ENCODE measurements at places on chromosomes 5 and 9.

- no peak for DNase-seq
Observed at GRCh38 chr9:125815568-125815967, 68.4 kb downstream of the PBX3 start.

DNA sequence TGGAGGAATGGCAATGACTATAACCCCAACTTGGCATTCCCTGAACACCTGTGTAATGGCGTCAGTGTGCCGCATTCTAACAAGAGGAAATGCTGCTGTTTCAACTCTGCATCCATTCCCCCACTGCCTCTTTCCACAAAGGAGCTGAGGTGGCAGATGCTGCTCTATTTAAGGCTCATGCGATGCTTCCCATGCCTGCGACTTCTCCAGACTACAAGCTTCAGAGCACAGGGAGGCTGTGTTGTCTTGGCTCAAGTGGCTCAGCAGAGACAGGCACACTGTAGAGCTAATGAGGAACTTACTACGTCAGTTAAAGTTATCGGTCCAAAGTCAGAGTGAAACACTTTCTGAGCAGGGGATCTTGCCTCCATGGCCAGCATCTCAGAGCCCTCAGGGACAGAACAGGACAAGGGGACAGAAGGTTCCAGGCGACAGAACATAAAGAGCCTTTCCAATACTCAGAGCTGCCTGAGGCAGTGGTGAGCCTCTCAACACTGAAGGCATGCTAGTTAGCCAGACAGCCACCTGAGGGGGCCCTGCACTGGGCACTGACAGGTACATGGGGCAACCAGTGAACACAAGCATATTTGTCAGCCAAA, 21.8 kb downstream of the TNIP1 start:
- DNase-seq = no peak

- peak; percentile 74 for DNase-seq
Observed at GRCh38 chr5:124744170-124744971, 2.1 kb downstream of the ZNF608 start.

- DNase-seq = no peak
Observed at GRCh38 chr9:137506274-137506673, 43.9 kb downstream of the PNPLA7 start.

DNA sequence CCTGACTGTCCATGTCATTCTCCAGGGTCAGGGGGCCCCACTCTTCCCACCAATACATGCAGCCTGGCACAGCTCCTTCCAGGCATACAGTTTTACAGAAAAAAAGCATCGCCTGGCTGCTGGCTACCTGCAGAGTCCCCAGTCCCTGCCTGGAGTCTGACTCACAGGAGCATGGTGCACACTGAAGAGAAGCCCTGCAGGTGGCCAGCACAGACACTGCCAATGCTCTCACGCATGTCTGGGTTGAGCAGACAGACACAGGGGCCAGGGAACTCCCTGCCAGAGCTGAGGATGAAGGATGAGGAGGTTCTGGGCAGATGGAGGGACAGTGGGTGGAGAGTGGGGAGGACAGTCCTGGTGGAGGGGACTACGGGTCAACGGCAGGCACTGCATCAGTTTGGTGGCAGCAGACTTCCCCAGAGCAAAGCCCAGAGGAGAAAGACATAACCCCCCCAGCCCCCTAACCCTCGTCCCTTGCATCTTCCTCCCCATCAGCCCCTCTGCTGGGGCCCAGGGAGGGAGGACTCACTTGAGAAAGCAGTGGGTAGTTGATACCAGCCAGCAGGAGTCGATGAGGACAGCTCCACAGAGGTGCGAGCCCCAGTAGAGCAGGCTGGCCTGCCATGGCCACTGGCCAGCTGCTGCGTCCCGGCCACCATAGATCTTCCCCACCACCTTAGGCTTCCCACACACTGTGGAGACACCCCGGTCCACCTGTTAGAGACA, 72.9 kb upstream of the SPTLC1 start:
- no peak for DNase-seq

GRCh38 chr5:112681481-112681908, 56.2 kb upstream of the APC start:
- DNase-seq = peak; percentile 25

DNA sequence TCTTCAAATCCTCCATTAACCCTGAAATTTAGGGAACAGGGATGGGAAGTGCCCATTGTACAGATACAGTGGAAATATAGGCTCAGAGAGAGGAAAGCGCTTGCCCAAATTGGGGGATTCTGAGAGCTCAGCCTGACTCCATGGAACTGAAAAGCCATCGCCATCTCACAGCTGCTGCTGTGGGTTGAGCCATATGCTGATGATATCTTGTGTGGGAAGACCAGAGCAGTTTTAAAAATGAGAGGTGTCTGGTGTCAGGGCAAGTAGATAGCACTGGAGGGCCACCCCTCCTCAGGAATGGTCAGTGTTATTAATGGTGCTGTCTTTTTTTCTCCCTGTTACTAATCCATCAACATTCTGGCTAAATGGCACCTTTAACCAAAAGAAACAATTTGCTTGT, 50.9 kb upstream of the C5orf58 start:
- no peak for DNase-seq

GRCh38 chr5:148186248-148187003, 16.4 kb upstream of the SPINK6 start:
- peak; percentile 9 for DNase-seq

DNA sequence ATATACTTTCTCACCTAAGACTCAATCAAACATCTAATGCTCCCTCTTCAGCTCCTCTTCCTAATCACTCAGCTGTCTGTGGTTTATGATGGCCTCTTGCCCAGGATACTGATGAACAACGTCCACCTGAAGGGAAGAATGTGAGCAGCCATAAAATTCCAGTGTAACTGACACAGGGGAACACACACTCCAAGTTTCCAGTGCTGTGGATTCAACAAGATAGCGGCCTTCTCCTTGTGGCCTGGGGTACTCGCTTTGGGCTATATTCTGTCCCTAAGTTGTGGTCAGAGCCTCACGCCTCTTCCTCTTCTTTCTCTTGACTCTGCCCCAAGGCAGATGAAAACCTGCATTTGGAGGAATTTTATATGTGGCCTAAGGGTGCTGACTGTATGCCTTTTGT, 11.7 kb downstream of the B4GALT1 start:
- no peak for DNase-seq

DNA sequence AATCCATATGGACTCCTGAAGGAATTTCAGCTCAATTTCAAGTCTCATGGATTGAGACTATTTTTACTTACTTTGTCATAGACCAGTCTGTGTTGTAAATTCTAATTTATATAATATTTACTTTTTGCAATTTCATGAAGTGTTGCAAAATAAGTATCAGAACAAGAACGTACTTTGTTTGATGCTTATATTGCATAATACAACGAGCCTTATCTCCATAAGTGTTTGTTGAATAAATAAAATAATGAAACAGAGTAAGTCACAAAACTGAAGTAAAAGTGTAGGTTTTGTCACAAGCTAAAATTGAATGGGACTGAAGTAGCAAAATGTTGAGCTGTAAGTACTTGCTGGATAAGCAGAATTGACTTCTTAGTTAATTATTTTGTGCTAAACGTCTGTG, 3.0 kb upstream of the LIFR start:
- DNase-seq = no peak

- DNase-seq = no peak
Observed at GRCh38 chr5:23352446-23352845, 155.0 kb upstream of the PRDM9 start.

DNA sequence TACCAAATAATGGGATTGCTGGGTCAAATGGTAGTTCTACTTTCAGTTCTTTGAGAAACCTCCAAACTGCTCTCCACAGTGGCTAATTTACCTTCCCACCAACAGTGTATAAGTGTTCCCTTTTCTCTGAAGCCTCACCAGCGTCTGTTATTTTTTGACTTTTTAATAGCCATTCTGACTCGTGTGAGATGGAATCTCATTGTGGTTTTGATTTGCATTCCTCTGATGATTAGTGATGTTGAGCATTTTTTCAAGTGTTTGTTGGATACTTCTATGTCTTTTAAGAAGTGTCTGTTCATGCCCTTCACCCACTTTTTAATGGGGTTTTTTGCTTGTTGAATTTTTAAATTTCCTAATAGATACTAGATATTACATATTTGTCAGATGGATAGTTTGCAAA, 28.4 kb upstream of the SUSD1 start:
- no peak for DNase-seq

DNA sequence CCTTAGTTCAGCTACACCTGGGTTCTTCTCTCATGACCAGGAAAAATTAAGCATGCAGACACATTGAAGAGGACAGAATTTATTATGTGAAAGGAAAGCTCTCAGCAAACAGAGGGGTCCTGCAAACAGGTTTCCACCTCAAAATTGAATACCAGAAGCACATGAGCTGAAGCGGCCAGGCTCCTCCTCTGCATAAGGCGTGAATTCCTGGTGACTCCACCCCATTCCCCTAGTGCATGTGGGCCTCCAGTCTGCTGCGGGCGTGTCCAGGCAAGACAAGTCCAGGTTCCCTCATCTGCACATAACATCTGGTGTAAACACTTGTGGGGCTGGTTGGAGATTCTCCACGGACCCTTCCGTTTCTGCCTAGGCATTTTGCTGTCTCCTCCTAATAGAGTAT, 1156.4 kb downstream of the FOXD4L5 start:
- no peak for DNase-seq

DNA sequence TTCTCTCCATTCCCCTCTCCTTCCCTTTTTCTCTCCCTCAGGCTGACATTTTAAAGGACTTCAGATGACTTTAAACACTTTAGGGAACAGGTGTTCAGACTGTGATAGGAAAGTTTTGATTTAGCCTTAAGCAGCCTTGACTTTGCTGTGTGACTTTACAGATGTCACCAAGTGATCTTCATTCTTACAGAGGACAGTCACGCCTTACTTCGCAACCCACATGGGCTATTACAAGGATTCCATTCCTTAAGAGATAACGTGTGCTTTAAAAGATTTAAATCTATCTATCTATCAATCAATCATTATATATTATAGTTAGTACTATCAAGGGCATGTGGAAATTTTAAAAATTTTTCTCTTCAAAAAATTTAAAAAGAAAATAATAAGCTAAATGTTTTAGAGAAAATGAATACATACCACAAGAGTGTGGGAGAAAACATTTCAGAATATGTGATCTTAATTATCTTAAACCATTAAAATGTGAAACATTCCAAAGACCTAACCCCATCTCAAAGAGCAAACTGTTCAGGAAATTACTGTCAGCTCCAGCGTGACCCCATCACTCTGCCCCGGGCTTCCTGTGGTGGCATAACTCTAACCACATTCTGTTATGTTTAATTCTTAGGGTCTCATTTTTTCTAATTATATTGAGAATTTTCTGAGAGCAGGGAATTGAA, 530.5 kb downstream of the SEMA5A start:
- DNase-seq = no peak

GRCh38 chr9:127555840-127556820, 55.9 kb upstream of the STXBP1 start:
- DNase-seq = no peak

GRCh38 chr5:12354686-12355085, 450.4 kb upstream of the CTNND2 start:
- DNase-seq = no peak

GRCh38 chr5:34409373-34409772, 246.8 kb upstream of the RAI14 start:
- DNase-seq = no peak

DNA sequence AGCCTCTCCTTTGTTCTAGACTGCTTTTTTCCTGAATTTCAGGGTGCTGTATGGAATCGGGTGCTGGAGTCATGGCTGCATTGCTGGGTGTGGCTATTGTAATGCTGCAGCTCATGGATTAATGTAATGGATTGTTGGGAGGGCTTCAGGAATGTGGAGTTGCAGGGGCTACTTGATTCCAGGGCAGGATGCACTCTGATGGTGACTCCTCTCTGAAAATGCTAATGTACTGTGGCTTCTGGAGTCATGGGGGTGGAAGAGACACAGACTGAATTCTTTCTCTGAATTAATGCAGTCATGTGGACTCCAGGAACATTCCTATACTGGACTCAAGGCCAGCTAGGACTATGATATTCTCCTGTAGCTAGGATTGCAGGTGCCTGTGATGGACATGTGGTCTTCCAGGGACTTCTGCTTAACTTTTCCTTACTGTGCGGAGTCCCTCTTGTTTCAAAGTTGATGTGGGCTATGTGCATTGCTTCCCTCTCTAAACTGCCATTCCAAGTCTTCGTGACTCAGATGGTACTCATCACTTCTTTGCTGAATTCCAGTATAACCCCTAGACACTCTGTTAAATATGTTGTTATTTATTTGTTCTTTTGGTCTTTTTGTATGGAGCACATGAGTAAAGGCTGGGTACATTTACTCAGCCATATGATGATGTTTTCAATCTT, 396.2 kb downstream of the KCTD16 start:
- no peak for DNase-seq

DNA sequence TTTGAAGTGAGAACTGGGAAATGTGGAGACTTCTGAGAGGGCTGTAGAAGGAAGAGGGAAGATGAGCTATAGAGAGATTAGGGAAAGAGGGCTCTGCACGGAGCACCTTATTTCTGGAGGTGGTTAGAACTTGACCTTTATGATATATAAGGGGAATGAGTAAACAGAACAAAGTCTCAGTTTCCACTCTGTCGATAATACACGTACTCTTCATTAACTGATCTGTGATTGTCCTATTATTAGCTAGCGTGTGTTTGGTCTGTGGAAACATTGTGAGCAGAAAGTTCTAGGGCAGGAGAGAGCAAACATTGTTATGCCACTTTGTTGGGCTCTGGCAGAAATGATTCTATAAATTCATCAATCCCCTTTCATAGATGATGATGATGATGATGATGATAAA, 118.5 kb downstream of the UGCG start:
- no peak for DNase-seq

DNA sequence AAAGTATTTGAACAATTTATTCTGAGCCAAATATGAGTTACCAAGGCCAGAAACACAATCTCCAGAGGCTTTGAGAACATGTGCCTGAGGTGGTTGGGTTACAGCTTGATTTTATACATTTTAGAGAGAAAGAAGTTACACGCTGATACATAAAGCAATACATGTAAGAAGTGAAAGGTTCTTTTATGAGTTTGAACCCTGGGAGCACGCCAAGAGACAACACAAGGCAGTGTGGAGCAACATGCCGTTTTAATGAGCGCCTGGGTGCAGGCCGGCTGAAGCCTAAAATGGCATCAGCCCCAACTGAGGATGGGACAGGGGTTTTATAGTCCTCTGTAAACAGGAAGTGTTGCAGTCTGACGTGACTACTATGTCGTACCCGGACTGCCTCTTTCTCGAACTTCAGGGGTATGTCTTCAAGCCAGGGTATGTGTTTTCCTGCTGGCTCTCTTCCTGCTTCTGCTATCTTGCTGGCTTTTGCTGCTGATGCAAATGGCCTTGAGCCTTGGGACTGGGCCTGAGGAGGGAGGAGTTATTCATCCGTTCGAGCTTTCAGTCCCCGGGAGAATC, 193.7 kb downstream of the CYLC2 start:
- no peak for DNase-seq

DNA sequence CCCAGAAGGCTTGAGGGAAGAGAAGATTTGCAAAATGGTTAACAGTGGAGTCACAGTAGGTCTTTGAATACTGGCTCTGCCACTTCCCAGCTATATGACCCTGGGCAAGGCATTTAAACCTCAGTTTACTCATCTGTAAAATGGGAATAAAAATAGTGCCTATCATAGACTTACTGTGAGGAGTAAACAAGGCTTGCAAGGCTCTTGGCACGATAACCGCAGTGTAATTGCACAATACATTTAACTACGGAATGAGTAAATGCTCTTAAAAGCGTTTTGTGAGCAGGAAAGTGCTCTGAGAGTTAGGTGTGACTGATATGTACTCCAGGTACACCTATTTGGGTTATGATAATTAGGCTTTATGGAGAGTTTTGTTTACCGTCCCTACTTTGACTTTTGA, 8.4 kb downstream of the SLC36A3 start:
- no peak for DNase-seq

All from pons (tissue), 1 donor.